ENCODE measurements at places on chromosomes 11 and 22.

DNA sequence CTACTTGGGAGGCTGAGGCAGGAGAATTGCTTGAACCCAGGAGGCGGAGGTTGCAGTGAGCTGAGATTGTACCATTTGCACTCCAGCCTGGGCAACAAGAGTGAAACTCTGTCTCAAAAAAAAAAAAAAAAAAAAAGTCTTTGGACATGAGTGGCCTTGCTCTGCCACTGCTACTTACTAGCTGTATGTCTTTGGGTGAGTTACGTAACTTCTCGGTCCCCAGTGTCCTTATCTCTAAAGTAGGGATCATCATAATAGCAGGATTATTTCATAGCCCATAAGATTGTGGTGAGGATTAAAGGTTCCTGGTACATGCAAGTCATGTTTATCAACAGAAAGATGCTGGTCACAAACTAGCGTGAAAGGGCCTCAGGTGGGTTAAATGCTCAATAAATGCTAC is 53.9 kb upstream of the HEPHL1 start:
- no peak for DNase-seq

DNA sequence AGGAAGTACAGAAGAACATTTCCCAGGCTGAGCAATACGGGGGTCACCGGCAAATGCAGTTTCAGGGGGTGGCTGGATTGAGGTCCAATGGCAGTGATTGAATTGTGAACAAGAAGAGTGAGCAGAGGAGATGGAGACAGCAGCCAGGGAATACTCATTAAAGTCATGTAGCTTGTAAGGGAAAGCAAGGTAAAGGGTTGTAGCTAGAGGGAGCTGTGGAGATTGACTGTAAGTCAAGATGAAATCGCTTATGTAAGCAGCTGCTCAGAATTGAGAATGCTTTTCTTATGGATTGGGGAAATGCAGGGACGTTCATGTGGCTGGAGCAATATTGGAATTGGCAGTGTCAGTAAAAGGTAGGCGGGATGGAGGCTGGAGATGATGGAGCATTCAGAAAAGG is 111.4 kb upstream of the TBCEL start:
- no peak for DNase-seq

- no peak for DNase-seq
Measured at GRCh38 chr11:93741882-93742226, 382 bp downstream of the C11orf54 start.

GRCh38 chr22:33598821-33599220 is 321.5 kb downstream of the LARGE1 start:
- no peak for DNase-seq

- no peak for DNase-seq
Measured at GRCh38 chr22:46931881-46932280, 169.4 kb downstream of the TBC1D22A start.

DNA sequence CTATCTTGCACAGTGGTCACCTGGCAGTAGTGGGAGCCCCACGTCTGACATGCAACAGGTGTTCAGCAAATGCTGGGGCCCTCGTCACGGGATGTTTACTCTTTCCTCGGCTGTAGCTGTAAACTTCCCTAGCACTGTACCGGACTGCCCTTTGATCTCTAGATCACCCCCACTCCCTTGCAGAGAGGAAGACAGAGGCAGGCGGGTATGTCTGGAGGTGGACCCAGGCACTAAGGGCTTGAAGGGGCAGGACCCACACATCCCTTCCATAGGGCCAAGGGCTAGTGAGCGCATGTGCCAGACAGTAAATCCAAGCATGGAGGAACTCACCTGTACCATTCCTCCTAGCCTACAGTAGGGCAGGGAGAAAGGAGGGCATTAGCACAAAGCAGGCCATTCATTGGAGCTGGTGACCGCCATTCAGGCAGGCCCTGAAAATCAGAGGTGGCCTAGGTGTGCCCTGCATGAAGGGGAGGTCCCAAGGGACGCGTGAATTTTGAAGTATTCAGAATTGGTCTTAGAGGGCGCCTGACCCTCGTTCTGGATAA is 1.9 kb upstream of the SMTN start:
- DNase-seq = no peak

DNA sequence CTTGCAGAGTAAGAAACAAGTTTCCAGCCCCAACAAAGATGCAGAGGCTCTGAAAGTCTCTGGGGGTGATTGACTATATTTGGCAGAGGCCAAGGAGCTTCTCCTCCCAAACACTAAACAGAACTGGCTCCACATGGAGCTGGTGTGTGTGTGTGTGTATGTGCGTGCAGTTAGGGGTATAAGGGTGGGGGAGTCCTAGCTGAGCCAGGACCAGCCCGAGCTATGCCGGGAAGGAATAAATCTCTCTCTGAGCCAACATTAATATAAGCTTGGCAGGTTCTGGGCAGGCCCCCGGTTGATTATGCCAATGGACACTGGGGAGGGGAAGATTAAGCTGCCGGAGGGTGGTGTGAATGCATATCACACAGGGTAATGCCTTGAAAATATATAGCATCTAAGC is 324.2 kb downstream of the MIAT start:
- DNase-seq = no peak

GRCh38 chr11:82864268-82864667 is 36.0 kb downstream of the PRCP start:
- DNase-seq = no peak

DNA sequence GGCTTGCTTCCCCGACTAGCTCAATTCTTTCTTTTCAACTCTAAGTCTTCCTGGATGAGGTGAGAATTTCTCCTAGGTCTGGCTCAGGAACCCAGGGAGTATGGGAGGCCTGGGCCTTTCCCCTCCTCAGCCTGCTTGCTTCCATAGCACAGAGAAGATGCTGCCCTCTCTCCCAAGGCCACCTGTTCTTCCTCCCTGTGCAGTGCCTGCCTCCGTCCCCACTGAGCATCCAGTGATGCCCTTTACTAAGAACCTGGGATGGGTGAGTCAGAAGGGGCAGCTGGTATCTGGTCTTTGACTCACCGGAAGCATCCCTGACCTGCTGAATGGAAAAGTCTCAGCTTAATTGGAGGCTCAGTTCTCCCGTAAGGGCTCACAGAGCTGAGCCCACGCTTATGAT is 607.9 kb downstream of the BUD13 start:
- DNase-seq = no peak

DNA sequence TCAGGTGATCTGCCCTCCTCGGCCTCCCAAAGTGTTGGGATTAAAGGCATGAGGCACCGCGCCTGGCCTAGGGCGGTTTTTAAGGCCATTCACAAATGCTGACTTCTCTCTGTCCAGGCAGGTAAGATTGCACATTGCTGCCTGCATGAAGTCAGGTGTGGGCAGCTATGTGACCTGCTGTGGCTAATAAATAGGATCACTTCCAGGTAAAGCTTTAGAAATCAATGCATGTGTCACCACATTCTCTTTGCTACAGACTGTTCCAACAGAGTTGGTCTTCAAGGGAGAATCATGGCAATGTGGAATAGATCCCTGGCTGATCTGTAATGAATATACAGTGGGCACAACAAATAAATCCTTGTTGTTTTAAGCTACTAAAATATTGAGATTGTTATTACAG is 260.3 kb upstream of the PITPNB start:
- no peak for DNase-seq

- DNase-seq = no peak
Measured at GRCh38 chr11:116701297-116701801, 71.4 kb downstream of the BUD13 start.

GRCh38 chr22:22464541-22465054 is 43.9 kb downstream of the ZNF280B start:
- no peak for DNase-seq

Data from stimulated activated CD4-positive, alpha-beta T cell treated with anti-CD3 and anti-CD28 coated beads, Interleukin-2, amount 100 ng/mL, for 24 hours (primary cell).